Stomach (tissue), 19 donors: ENCODE measurements at places on chromosomes 16 and 17.

- no peak for DNase-seq
Observed at GRCh38 chr16:49708491-49708890, 147.4 kb downstream of the ZNF423 start.

GRCh38 chr16:47578573-47578972 lies 117.4 kb downstream of the PHKB start:
- no peak for DNase-seq

- no peak for DNase-seq
Observed at GRCh38 chr17:79048826-79049755, 25.1 kb downstream of the C1QTNF1 start.

DNA sequence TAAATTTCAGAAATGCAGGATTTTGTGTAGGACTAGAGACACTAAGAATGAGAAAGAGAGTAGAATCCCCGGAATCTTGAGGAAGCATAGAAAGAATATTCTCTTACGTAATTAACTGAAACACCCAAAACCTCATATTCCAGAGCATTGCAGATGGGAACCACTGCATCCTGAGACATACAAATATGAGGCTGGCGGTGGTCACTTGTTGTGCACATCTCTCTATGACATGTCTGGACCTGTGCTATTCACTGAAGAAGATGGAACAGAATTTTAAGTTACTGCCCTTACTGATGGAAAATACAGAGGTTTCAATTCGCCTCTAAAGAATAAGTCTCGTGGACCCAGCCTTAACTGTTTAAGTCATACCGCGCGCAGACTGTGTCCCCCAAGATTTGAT lies 806 bp downstream of the RAD51C start:
- DNase-seq = no peak

DNA sequence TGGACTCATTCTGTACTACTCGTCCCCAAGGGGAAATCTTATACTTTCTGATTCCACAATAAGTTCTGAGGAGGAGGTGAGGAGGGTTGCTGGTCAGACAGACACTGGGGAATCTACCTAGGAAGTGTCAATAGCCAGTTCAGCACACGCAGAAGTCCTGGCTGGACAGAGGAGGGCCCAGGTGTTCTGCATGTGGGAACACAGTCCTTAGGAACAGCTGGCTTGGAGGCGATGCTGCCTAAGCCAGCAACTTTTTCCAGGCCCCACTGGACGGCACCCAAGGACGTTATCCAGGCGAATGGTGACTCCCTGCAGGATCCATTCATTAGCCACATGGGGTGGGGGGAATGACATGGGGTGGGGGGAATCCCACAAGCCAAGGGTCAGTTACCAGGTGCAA lies 29.9 kb upstream of the WFIKKN2 start:
- DNase-seq = no peak

DNA sequence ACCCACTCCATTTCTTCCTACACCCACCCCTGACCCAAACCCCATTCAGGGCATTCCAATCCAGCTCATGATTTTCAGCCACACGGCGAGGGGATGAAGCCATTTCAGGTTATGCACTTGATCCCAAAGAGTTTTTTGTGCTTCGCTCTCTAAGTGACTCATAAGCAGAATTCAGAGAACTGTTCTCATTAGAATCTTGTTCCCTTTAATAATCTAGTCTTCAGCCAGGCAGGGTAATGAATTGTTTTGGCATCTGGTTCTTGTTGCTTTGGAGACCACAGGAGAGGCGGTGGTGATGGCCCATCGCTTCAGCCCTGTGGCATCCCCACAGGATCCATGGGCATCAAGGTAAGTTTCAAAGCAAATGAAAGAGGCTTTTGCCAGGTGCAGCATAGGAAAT lies 4.8 kb upstream of the KRT31 start:
- DNase-seq = no peak
